ENCODE measurements at places on chromosomes 5 and 9.

GRCh38 chr9:132287256-132287760, 67.5 kb downstream of the SETX start:
- DNase-seq, result no peak

- no peak for DNase-seq
Observed at GRCh38 chr5:173718469-173718868, 102.0 kb upstream of the BOD1 start.

- DNase-seq, result no peak
Observed at GRCh38 chr9:27157097-27157496, 48.1 kb downstream of the TEK start.

- DNase-seq, result no peak
Observed at GRCh38 chr9:37919956-37920335, 16.0 kb upstream of the SLC25A51 start.

GRCh38 chr9:89533411-89534095, 35.6 kb upstream of the SEMA4D start:
- DNase-seq, result no peak

GRCh38 chr5:142255831-142256230, 69.0 kb downstream of the SPRY4 start:
- no peak for DNase-seq

- no peak for DNase-seq
Observed at GRCh38 chr5:113433862-113434612, 752 bp downstream of the TSSK1B start.

GRCh38 chr5:14729448-14730385, 65.2 kb downstream of the OTULIN start:
- DNase-seq, result no peak

DNA sequence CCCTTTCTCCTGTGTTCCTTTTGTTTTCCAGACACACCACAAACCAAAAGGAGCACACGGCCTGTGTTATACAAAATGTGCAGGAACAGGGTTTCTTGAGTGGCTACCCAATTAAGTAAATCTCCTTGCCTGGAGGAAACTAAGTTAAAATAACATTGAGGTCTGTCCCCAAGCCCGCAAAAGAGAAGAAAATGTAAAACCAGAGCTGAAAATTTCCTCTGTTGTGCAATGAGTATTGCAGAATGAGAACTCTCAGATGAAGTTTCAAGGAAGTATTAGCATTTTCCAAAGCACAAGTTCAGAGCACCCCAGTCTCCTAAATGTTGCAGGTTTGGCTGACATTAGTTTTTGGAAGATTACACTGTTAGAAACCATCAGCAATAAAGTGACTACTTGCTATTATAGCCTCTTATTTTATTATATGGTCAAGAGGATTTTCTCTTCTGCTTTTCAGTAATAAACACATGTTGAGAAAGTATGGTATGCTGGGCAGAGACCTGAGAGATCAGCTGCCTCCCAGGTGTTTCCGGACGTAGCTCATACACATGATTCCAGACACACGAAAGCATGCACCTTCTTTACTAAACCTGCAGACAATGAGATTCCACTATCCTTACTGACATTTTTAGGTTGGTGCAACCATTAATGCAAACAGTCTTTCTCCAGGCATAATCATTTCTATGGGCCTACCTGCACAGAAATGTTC, 161.3 kb downstream of the SNCAIP start:
- no peak for DNase-seq

DNA sequence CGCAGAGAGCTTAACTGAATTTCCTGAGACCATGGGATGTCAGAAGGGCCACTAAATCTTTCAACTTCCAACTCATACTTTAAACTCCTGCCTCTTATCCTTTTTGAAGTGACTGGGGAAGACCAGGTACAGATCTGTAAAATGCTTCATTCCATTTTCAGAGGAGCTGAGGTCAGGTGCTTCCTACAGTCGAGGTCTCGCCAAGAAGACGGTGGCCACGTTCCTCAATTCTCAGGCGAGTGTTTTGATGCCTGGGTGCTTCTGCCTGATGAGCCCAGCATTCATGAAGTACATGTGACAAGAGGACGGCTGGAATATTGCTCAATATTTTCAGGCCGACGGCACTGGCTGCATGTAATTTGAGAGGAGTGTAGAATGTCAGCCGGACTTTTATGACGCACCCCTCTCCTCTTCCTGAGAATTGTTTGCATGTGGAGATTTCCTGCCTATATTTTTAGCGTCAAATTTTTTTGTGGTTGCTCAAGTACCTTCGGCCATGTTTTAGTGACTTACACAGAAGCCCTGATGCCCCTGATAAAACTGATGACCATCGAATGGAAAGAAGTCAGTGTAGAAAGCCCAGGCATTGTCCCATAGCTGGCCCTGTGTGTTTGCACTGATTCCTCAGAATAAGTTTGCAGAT, 38.8 kb upstream of the GLRX start:
- peak; percentile 42 for DNase-seq

DNA sequence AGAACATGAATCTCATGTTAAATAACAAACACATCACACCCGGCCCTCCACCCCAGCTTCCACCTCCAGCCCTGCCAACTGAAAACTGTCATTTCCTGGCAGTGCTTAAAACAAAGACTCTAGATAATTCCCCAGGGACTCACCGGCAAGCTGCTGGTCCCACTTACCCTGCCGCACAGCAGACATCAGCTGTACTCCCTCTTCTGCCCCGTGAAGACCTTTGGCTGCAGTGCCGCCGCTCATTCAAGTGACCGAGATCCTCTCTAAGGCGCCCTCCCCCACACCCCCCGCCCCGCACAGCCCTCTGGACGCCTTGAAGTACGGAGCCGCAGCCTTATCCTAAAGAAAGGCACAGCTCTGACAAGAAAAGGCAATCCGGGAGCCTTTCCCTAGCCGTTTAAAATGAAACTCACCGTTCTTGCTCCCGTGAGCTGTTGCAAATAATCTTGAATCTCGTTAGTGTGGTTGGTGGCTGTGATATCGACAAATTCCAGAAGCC, 434 bp downstream of the GLRX start:
- DNase-seq, result no peak

GRCh38 chr9:91208419-91208745, 153.3 kb downstream of the AUH start:
- DNase-seq, result no peak
